ENCODE measurements at places on chromosomes 1 and 21.
A peak's percentile ranks its signal among the peaks of the same experiment; 100 is the strongest.

GRCh38 chr1:58005212-58005611 is 541.3 kb downstream of the OMA1 start:
- no peak for DNase-seq

DNA sequence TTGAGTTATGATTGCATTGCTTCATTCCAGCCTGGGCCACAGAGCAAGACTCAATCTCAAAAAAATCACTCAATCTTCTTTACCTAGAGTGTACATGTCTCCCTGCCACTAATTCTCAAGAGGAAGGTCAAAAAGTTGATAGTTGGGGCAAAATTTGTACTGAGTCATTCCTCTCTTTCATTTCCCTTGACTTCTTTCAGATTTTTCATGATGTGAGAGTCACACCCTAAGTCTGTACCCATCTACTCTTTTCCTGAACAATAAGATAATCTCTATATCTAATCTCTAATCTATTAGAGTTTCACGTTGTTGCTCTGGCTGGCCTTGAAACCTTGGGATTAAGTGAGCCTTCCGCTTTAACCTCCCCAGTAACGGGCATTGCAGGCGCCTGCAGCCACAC is 1.1 kb upstream of the BRDT start:
- no peak for DNase-seq

- DNase-seq, result no peak
Measured at GRCh38 chr1:30001011-30001731, 722.2 kb downstream of the MATN1 start.

- DNase-seq, result no peak
Measured at GRCh38 chr21:44653123-44653522, 1.3 kb downstream of the KRTAP12-4 start.

- DNase-seq, result no peak
Measured at GRCh38 chr1:181483285-181484195, at the start of gene CACNA1E. CACNA1E (plus strand) TSS chr1:181483517; CDS start chr1:181483745, 228 bp downstream.

GRCh38 chr1:4963251-4963650 is 308.8 kb downstream of the AJAP1 start:
- DNase-seq, result peak; percentile 85

GRCh38 chr1:94678202-94678848 is 136.8 kb upstream of the F3 start:
- DNase-seq, result no peak

GRCh38 chr1:19009882-19010321 is 53.4 kb upstream of the IFFO2 start:
- DNase-seq, result peak; percentile 24

DNA sequence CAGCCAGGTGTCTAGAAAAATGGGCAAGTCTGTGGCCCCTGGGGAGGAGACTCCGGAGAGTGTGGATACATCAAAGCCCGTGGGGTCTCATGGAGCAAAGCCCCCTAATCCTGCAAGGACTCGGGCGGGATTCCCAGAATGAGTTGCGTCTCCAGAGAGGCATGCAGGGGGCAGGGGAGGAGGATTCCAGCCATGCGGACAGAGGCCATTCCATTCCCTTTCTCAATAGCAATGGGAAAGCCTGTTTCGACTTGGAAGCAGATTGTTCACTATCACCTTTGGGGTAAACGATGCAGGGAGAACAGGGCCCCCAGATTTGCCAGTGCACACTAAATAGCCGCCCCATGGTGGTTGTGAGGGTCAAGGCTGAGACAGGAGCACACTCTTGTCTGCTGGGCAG is 15.4 kb upstream of the PRDM15 start:
- DNase-seq, result no peak

DNA sequence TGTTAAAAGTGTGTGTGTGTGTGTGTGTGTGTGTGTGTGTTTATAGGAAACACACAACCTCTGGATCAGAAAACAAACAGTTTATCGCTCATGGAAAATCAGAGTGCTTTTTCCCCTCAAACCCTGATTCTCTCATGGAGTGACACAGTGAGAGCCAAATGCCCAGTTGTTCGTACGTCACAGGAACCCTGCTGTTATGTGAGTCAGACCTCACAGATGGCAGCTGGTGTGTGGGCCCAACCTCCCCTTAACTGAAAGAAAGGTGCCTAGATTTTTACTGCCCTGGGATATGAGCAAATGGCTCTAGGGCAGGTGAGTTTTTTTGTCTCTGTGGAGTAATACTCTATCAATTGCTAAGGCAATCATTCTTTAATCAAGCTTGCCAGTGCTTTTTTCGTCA is 1788.1 kb downstream of the BRINP3 start:
- peak; percentile 16 for DNase-seq

GRCh38 chr1:234488054-234489006 is 9.4 kb upstream of the TARBP1 start:
- no peak for DNase-seq

DNA sequence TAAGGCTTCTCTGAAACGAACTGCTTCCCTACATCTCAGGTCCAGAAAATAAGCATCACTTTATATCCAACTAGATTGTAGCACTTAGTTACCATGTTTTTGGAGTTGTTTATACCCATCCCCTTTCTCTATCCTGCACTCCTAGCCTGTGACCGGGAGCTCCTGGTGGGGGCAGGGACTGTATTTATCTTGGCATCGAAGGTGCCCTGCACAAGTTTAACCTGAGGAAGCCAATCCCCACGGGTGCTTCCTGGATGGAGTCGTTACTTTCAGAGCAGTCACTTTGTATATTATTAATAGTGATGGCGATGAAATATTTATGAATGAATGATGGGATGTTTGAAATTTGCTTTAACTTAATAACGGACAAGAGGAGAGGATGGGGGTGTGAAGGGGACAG is 73.9 kb downstream of the KLHDC7A start:
- DNase-seq, result no peak

GRCh38 chr1:202227997-202228401 is 34.4 kb downstream of the LGR6 start:
- no peak for DNase-seq

- no peak for DNase-seq
Measured at GRCh38 chr1:91054780-91055481, 33.1 kb upstream of the ZNF644 start.

DNA sequence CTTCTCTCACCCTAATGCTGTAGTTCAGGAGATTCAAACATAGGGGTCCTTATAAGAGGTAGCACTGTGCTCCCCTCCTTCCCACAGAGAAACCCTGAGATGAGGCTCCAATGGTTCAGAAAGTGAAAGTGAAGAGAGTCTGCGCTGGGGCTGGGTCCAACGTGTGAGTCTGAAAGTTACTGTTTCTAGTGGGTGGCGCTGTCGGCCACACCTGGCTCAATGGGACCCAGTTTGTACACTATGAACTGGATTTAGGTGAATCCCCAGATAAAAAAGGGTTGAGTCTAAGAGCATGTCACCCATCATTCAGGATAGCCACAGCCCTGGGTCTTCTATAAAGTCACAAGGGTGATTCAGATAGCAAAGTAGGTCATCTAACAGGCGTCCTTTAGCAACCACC is 2.8 kb downstream of the SMCP start:
- no peak for DNase-seq

DNA sequence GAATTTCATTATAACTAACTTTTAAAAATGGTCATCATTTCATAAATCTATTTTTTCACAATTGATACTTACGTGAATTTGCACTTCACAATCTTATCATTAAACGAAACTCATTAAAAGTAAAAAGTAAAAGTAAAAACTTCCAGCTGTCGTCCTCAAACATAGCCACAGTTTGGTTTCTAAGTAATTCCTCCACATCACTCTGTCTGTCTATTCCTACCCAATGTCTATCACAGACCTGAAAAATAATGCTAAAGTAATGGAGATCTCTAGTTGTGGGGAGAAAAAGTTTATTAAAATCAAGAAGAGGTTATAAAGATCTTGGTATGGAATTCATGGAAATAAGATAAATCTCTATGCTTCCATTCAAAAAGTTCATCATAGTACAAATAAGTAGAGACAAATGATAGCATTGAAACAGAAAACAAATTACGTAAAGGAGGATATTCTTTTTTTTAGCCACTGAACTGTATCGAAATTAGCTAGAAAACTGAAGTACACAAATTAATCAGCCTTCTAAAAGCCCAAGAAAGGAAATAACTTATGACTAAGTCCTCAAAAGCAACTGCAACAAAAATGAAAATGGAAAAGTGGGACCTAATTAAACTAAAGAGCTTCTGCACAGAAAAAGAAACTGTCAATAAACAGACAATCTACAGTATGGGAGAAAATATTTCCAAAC is 148.6 kb downstream of the TIAM1 start:
- no peak for DNase-seq

- DNase-seq, result no peak
Measured at GRCh38 chr1:195754874-195755273, 853.4 kb downstream of the KCNT2 start.

DNA sequence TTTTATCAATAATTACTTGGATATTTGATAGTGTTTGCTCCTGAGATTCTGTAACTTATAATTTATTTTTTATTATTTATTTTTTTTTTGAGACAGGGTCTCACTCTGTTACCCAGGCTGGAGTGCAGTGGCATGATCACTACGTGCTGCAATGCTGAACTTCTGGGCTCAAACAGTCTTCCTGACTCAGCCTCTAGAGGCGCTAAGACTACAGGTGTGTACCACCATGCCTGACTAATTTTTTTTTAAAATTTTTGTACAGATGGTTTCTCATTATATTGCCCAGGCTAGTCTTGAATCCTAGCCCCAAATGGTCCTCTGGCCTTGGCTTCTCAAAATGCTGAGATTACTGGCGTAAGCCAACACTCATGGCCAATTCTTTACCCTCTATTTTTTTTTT is 845.5 kb upstream of the ADGRL4 start:
- no peak for DNase-seq

GRCh38 chr1:45686015-45686287 is 382 bp downstream of the GPBP1L1 start:
- DNase-seq, result peak; percentile 44

DNA sequence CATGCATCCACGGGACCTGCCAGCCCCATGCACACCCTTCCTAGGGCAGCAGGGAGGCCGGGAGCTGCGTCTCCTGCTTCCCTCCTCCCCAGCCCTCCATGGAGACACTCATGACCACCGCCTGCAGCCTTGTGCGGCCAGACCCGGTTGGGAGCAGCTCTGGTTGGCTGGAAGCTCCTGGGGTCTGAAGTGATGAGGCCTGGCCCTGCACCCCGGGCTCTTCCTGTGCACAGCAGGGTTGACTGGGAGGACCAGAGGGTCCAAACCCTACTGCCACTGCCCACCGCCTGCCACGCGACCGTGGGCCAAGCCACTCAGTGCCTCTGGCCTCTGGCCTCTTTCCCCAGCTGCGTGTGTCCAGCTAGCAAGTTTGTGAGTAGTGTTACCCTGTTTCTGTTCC is 111.1 kb upstream of the COL6A1 start:
- no peak for DNase-seq

GRCh38 chr1:69833536-69833935 is 265.8 kb downstream of the LRRC7 start:
- DNase-seq, result no peak

GRCh38 chr21:42013376-42013775 is 3.2 kb upstream of the ZBTB21 start:
- no peak for DNase-seq
